NCI-H748 treated with DMSO at 0.1 percent for 48 hours (cell line): ENCODE measurements at places on chromosomes 16 and 17.

- no peak for DNase-seq
Measured at GRCh38 chr16:58222532-58223316, 24.8 kb upstream of the CSNK2A2 start.

- no peak for DNase-seq
Measured at GRCh38 chr17:30091771-30092170, 24.8 kb upstream of the NSRP1 start.

DNA sequence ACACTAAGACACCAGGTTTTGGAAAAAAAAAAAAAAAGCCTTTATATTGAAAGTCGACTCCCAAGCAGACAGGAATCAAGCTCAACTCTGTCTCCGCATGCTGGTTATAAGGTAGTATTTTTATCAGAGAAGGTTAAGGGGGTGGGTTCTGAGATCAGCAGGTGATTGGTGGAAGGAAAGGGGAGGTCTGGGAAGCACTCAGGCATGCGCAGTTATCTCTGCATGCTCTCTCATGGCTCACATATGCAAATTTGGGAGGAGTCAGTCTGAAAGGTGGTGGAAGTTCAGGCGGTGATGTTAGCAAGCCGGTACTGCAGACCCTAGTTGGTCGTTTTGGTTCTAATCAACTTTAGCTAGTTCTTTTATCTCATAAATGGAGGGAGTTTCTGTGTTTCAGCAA is 357.6 kb upstream of the C16orf82 start:
- no peak for DNase-seq

GRCh38 chr17:82502207-82502606 is 17.3 kb upstream of the FOXK2 start:
- DNase-seq = no peak

- DNase-seq = no peak
Measured at GRCh38 chr17:74631468-74632450, 8.2 kb upstream of the CD300E start.

GRCh38 chr17:7340179-7340578 is 3.9 kb downstream of the ACAP1 start:
- DNase-seq = no peak

DNA sequence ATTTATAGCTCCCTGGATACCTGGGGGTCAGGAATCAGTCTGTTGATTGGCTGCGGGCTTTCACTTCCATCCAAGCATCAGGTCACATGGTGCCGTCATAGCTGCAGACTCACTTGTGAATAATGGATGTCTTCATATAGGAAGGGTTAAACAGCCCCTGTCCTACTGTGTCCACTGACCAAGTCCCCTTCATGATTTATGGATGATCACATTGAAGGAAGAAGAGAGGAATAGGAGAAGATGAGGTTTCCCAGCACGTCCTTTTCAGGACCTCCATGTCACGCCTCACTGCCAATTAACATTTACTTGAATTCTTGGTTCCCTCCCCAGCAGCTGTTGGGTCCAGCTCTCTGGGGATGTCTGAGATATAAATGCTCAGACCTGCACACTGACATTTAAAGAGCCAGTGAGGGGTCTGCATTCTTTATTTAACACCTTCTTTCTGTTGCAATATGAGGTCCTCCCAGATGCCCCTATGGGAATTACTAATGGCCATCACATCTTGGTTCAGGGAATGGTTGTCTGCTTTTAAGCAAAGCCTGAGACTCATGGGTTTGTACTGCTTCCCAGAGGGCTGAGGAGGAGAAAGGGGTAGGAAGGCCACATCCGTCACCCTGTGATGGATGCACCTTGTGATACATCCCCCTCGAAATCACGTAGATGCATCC is 230.6 kb upstream of the HSBP1 start:
- DNase-seq = no peak

GRCh38 chr17:28347261-28347891 is 10.0 kb downstream of the POLDIP2 start:
- DNase-seq = no peak

DNA sequence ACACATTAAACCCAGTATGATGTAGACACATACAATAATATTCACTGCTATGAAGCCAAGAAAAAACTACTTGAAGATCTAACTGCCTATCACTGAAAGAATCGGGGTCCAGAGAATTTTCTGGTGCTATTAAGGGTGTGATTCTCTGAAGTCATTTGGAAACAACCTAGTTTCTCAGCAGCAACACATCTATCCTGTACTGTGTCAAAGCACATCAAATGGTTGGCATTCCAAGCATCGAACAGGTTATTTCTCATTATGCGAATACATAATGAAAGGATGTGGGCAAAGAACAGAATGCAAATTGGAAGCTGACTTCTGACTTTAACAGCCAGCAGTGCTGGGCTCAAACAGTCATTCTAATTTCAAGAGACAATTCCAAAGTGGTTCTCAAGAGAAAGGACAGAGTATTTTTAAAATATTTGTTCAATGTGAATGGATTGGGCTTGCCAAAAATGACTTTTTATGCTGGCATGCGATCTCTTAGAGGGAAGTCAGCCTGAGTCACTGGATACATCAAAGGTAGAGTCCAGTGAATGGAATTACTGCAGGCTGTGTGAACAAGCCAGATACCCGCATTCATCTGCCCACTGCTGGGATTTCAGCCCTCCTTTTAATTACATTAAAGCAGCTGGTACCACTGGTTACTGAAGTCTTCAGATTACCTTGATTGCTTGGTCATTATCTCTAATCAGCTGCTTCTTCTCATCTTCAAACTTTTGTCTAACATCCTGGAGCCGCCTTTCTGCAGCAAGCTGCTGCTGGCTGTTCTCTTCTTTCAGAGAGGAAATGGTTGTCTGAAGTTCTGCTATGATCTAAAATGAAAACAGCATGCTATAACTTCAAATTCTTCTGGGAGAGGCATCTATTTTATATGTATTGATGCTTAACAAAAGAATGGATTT is 181.2 kb upstream of the AXIN2 start:
- no peak for DNase-seq

DNA sequence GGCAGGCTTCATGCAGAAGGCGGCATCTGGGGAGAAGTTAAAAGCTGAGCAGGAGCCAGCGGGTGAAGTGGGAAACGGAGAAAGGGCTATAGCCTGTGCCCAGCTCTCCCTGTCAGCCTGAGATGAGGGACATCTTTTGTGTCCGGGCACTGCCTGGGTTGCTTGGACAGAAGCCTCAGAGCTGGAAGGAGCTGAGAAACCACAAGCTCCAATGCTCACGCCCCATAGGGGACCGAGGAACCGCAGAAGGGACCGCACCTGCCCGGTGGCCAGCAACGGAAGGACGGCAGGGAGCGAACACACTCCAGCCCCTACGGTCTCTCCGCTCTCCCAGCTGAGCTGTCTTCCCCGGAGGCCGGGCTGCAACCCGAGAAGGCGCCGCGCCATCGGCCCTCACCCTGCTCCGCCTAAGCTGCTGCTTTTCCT is 175.8 kb downstream of the NPIPB11 start:
- DNase-seq = no peak

DNA sequence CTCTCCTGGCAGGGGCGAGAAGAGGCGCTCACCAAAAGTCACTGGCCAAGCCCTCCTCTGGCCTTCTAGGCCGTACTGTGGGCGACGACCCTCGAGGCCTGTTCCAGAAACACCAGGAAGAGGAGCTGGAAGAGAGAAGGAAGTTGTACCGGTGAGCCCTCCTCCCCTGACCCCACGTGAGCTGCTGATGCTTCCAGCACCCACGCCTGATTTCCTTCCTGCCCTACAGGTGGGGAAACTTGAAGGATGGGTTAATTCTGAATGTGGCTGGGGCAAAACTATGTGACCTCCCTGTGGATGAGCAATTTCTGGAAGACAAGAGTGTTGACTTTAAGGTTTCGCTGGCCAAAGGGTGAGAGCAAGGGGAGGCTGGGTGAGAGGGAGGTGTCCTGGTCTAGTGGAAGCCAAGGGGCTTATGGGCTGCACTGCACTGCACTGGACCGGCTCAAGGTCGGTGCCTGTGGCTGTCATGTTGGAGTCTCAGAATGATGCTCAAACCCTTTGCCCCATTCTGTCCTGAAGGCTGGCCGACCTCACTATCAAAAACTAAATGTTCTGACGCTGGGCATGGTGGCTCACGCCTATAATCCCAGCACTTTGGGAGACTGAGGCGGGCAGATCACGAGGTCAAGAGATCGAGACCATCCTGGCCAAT is 6.2 kb downstream of the C17orf100 start:
- DNase-seq = no peak

DNA sequence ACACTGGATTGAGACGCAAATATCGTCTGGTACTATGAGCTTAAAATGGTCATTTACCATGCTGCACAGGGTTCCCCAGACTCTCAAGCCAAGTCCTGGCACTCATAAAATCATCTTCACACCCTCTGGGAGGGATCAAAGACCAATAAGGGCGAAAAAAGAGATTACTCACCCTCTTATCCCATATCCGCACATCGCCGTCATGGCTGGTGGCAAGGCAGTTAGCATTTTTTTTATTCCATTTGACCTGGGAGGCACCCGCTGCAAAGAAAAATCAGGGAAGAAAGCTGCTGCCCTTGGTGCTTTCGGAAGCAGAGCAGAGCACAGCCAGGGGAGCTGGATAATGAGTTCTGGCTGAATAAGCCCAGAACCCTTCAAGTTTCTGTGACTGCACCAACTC is 42.4 kb downstream of the WDR59 start:
- no peak for DNase-seq

DNA sequence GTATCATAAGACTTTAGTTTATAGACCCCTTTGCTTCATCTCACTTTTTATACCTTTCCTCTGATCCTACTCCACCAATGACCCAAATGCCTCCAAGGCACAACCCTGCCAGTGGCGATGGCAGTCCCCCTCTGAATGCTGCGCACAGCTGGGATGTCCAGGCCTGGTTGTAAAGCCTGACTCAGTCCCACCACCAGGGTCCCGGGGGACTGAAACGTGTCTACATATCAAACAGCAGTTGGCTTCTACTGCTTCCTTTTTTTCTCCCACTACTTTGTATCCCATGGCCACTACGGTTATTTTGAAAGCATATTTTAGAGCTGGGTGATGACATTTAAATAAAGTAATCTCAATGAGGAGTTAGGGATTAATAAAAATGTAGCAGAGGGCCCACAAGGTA is 329.8 kb upstream of the PSMD7 start:
- DNase-seq = no peak

GRCh38 chr17:38543403-38544174 is 62.2 kb downstream of the SRCIN1 start:
- no peak for DNase-seq

DNA sequence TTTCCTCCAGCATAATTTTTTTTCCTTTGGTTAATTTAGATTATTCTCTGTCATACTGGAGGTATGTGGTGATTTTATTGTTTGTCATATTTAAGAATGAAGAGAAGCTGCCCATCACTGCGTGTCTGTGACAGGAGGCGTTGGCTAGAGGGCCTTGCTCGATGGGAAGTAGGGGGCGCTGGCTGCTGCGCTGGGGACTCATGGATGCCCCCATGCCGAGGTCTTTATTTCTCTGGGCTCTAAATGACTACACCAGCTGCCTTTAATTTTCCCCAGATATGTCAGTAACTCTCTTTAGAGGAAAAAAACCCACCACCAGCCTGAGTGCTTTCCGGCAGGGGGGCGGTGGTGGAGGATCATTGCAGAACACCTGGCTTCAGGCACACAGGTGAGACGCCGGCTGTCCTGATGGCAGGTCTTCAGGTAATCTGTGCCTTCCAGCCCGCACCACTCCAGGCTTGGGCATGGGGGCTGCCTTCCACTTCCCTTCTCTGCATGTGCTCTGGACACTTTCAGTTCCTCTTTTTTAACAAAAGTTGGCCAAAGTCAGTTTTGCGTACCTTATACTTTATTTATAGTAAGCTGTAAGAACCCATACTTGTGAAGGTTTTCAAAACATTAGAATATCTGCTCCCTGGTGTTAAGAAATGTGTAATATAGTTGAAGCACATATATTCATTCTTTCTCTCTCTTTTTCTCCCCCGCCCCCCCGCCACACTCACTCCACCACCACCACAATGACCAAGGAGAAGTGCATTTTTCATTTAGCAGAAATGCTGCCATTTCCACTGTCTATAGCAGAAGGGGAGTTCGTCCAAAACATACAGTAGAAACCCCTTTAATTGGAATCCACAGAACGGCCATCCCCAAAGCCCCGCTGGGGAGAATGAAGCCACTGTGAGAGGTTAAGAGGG is 192.7 kb downstream of the RPTOR start:
- no peak for DNase-seq

GRCh38 chr17:77790143-77790829 is 168.2 kb upstream of the TNRC6C start:
- peak; percentile 12 for DNase-seq

- peak; percentile 10 for DNase-seq
Measured at GRCh38 chr16:68229431-68230175, 6.3 kb downstream of the ESRP2 start.

DNA sequence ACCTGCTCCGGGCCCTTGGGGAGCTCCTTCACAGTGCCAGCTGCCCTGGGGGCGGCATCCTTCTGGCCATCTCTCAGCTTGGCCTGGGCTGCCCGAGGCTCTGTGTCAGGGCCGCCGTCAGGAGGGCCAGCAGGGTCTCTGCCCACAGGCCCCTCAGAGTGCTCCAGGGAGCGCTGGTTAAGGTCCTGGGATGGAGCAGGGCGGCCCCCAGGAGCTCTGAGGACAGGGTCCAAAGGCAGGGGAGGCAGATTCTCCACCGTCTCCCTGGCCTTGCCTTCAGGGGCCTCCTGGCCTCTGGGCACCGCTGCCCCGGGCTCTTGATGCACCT is 7.2 kb downstream of the NDUFAF8 start:
- DNase-seq = no peak

DNA sequence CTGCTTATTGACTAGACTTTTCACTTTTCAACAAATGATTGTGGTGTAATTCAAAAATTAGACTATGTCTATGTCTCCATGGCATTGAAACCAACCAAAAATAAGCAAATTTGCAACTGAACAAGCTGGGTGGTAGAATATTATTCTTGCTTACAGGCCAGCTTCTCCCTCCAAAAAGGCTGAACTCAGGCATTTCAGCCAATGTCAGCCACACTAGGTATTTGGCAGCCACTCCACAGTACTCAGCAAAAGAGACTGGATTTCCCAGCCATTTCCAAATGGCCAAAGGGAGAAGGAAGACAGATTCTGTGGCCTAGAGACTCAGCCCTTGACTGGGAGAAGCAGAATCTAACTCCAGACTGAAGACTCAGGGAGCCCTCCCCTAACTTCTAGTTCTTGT is 121.8 kb upstream of the IRX5 start:
- DNase-seq = no peak

GRCh38 chr17:65022751-65023700 is 33.5 kb downstream of the GNA13 start:
- DNase-seq = no peak

DNA sequence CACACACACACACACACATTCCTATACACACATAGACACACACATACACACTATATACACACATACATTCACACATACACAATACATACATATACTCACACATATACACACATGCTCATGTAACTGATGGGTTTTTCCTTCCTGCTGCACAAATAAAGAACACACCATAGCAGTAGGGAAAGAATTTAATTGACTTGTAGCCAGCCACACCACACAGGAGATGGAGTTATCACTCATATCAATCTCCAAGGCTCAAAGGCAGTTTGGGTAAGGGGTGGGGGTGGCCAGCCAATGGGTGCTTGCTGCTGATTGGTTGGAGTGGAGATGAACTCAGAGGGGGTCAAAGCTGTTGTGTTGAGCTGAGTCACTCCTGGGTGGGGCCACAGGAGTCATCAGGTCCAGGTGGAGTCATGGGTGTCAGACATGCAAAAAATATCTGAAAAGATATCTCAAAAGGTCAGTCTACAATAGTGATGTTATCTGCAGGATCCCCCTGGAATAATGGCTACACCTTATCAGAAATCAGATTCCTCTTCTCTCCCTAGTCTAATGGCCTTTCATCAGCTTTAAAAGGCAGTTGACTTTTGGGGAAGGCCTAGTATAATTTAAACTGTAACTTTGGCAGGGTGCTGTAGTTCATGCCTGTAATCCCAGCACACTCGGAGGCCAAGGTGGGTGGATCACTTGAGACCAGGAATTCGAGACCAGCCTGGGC is 46.1 kb downstream of the WSB1 start:
- DNase-seq = no peak
